ENCODE measurements at places on chromosomes 2 and 18. TPM values are rescaled to one million over a fixed set of nuclear protein-coding genes. Genes with fewer than 3 reads are reported as not detected.

GRCh38 chr2:96325884-96326255 lies 753 bp downstream of the ITPRIPL1 start:
- peaks cover 16% of the 10 kb centered on the region for H3K4me1 ChIP-seq
- no peaks in the 10 kb centered on the region for H3K27me3 ChIP-seq
- H3K36me3 ChIP-seq = no peaks in the 10 kb centered on the region

DNA sequence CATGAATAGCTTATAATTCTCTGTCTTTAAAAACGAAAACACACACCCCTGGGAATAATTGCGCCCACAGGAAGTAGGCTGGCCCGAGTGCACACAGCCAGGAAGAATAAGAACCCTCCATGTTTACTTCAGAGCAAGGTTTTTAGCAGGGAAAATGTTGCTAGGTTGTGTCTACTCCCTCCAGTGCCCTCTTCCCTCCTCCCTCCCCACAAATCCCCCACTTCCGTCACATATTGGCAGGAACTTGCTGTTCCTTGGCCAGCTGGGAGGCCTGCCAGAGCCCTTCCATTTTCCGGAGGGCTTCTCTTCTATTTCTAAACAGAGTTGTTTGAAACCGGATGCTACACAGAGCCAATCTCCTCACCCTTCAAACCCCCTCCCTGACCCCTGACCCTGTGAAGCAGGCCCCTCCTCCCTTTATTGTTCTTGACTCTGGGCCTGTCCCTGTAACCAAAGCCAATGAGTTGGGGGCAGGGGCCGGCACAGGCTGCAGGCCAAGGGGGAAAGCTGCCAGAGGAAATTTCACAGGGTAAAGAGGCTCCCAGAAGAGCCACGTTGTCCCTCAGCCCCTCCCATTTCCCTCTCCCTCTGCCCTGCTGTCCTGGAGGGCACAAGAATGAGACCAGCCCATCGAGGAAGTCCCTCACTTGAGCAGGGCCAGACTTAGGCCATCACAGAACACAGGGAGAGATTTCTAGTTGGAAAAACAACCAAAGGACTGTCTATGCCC lies 49.8 kb upstream of the LGALSL start:
- peak overlapping the region; percentile 81 for H3K27ac ChIP-seq
- peaks cover 32% of the 10 kb centered on the region for H3K4me1 ChIP-seq
- no peaks in the 10 kb centered on the region for H3K36me3 ChIP-seq
- no peaks in the 10 kb centered on the region for H3K27me3 ChIP-seq

Gene CDH2
- 165 TPM for total RNA-seq

Gene OSBPL6
- 2.6 TPM for total RNA-seq

DNA sequence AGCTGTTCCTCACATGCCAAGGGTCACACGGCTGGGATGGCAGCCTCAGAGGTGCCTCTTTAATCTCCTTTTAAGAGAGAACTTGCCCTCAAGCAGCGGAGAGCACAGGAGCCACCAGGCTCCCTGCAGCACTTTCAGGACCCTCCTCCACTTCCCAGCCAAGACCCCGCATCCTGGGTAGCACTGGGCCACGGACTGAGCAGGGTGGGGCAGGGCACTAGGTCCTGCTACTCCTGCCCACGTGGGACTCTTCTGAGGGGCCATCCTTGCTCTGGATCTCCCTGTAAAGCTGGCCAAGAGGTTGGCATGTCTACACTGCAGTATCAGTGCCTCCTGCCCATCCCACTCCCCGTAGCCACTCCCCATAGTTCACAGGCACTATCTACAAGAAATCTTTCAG lies 175.3 kb upstream of the GLI2 start:
- no peaks in the 10 kb centered on the region for H3K4me1 ChIP-seq
- no peaks in the 10 kb centered on the region for H3K27me3 ChIP-seq
- H3K36me3 ChIP-seq = no peaks in the 10 kb centered on the region
- H3K4me3 ChIP-seq = no peak overlapping the region
- DNase-seq = no peak

DNA sequence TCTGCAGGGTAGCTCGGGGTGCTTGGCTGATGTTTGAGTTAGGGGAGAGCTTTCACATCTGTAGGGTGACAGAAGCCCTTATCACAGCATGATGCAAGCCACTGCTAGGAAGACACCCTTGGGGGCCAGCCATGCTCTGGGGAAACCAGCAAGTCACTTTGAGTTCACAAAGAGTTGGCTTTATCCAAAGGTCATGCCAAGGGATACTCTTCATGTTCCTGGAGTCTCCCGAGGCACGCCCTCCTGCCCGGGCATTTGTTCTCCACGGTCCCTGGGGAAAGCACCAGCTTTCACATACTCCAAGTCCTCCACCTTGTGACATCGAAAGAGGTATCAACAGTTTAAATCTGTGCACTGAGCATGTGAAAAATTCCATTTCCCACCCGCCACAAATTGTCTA lies 227.7 kb downstream of the VAPA start:
- H3K27ac ChIP-seq = no peak overlapping the region
- H3K4me1 ChIP-seq = peaks cover 6% of the 10 kb centered on the region
- no peaks in the 10 kb centered on the region for H3K27me3 ChIP-seq
- H3K36me3 ChIP-seq = no peaks in the 10 kb centered on the region
- DNase-seq = no peak

GRCh38 chr2:18891600-18892345 lies 302.4 kb upstream of the NT5C1B start:
- no peak overlapping the region for H3K27ac ChIP-seq
- no peak overlapping the region for H3K4me3 ChIP-seq
- no peaks in the 10 kb centered on the region for H3K36me3 ChIP-seq
- no peak for DNase-seq

DNA sequence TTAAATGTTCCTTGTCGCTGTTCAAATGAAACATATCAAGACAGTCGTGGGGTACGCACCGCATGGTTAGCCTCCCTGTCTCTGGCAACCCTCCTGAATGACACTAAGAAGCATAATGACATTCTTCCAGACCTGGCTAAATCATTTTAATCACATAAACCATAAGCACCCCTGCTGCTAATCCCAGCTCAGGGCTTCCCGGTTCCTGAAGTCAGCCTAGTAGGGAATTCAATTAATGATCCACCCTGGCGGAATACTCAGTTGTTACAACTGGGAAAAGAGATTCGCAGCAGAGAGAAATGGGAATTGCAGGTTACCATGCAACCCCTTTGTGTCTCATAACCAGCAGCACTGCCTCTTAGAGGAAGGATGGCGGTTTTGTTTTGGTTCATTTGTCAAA lies 200.8 kb upstream of the AGAP1 start:
- no peaks in the 10 kb centered on the region for H3K4me1 ChIP-seq
- no peak overlapping the region for H3K27ac ChIP-seq
- H3K4me3 ChIP-seq = no peak overlapping the region
- H3K36me3 ChIP-seq = no peaks in the 10 kb centered on the region
- H3K27me3 ChIP-seq = no peaks in the 10 kb centered on the region
- no peak for DNase-seq

Gene UGT1A10
- 0.68 TPM for total RNA-seq

GRCh38 chr2:197869041-197869440 lies 64.6 kb downstream of the PLCL1 start:
- no peaks in the 10 kb centered on the region for H3K4me1 ChIP-seq
- no peak overlapping the region for H3K4me3 ChIP-seq
- H3K36me3 ChIP-seq = no peaks in the 10 kb centered on the region
- no peaks in the 10 kb centered on the region for H3K27me3 ChIP-seq
- H3K27ac ChIP-seq = no peak overlapping the region

DNA sequence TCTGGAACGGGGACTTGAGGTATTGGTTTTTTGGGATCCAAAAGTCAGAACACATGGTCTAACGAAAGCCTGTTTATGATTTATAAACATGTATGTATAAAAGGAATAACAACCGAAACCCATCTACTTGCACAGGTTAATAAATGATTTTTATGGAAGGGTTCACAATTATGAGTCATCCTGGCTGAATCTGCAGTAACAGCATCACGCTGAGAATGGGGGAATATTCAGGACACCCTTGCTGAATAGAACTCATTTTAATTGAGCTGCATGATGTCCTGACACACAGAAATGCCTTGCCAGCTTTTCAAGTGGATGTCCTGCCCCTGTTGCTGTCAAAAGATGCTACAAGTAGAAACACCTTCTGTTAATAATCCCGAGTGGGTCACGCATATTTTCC lies 54.7 kb upstream of the TGFA start:
- no peaks in the 10 kb centered on the region for H3K36me3 ChIP-seq
- no peak overlapping the region for H3K4me3 ChIP-seq
- no peaks in the 10 kb centered on the region for H3K4me1 ChIP-seq
- no peaks in the 10 kb centered on the region for H3K27me3 ChIP-seq

DNA sequence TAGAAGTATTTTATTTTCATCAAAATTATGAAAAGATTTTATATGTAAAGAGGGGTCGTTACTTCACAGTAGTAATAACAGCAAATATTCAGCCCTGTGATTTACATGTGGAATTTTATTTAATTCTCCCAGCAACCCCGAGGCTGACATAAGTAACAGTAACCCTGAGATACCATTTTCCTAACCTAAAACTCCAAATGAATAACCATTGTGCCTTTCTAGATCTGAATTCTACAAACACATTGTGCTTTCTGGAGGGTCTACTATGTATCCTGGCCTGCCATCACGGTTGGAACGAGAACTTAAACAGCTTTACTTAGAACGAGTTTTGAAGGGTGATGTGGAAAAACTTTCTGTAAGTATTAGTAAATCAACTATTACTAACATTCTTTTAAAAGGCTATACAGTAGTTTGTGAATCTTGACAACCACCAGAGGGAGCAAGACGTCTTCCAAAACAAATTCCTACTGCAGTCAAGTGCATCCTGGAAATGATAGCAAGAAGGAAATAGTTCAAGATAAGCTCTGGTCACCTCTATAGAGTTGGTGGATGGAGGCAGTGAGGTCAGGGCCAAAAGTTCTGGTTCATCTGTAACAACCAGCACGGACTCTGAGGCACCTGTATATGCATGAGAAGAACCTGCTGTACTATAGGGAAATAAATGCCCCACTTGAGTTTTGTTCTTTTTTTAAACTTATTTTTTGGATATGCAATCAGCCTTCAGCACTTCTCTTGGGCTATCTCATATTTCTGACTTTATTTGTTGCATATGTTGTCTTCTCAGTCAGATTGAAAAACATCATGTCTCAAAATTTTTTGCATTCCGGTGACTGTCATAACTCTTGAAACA lies 37.4 kb downstream of the ACTR2 start:
- DNase-seq = no peak
- H3K27ac ChIP-seq = no peak overlapping the region
- H3K4me3 ChIP-seq = no peak overlapping the region
- no peaks in the 10 kb centered on the region for H3K27me3 ChIP-seq
- no peaks in the 10 kb centered on the region for H3K36me3 ChIP-seq

GRCh38 chr2:26694001-26694400 lies 1.5 kb downstream of the KCNK3 start:
- DNase-seq = no peak
- no peaks in the 10 kb centered on the region for H3K27me3 ChIP-seq
- H3K4me1 ChIP-seq = peaks cover 12% of the 10 kb centered on the region
- no peak overlapping the region for H3K4me3 ChIP-seq
- H3K36me3 ChIP-seq = no peaks in the 10 kb centered on the region
- H3K27ac ChIP-seq = no peak overlapping the region

DNA sequence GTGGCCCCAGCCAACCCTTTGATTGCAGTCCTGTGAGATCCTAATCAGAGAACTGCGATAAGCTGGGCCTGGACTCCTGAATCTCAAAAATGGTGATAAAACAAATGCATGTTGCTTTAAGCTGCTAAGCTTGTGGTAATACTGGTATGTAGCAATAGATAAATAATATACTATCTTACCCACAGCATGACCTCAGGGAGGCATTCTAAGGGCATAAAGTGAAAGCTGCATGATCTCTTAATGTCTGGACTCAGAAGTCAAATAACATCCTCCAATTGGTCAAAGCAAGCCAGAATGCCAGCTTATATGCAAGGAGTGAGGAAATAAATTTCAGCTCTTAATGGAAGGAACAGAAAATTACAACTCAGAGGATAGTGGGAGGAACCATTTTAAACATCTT lies 246.1 kb downstream of the FSIP2 start:
- no peak overlapping the region for H3K4me3 ChIP-seq
- DNase-seq = no peak
- H3K4me1 ChIP-seq = no peaks in the 10 kb centered on the region

Gene PLGLB1
- 11.2 TPM for total RNA-seq

Gene UPP2
- total RNA-seq = 0.16 TPM

- no peaks in the 10 kb centered on the region for H3K4me1 ChIP-seq
- no peaks in the 10 kb centered on the region for H3K36me3 ChIP-seq
- no peak overlapping the region for H3K27ac ChIP-seq
Observed at GRCh38 chr2:18610090-18610489, 20.7 kb upstream of the NT5C1B start.

- peaks cover 16% of the 10 kb centered on the region for H3K4me1 ChIP-seq
- peak; percentile 9 for DNase-seq
- no peaks in the 10 kb centered on the region for H3K36me3 ChIP-seq
Observed at GRCh38 chr2:232892843-232893242, 22.8 kb downstream of the SNORC start.

GRCh38 chr2:165471349-165471950 lies 2.0 kb downstream of the CSRNP3 start:
- no peaks in the 10 kb centered on the region for H3K4me1 ChIP-seq
- no peaks in the 10 kb centered on the region for H3K27me3 ChIP-seq
- H3K27ac ChIP-seq = no peak overlapping the region
- DNase-seq = no peak
- no peaks in the 10 kb centered on the region for H3K36me3 ChIP-seq

Gene TNS1
- 227 TPM for total RNA-seq

Gene AGXT
- 0.24 TPM for total RNA-seq

Gene B4GALT6
- 14.9 TPM for total RNA-seq

GRCh38 chr2:10246831-10247230 lies 55.9 kb upstream of the HPCAL1 start:
- no peak overlapping the region for H3K27ac ChIP-seq
- no peaks in the 10 kb centered on the region for H3K36me3 ChIP-seq
- H3K27me3 ChIP-seq = no peaks in the 10 kb centered on the region
- H3K4me3 ChIP-seq = no peak overlapping the region

DNA sequence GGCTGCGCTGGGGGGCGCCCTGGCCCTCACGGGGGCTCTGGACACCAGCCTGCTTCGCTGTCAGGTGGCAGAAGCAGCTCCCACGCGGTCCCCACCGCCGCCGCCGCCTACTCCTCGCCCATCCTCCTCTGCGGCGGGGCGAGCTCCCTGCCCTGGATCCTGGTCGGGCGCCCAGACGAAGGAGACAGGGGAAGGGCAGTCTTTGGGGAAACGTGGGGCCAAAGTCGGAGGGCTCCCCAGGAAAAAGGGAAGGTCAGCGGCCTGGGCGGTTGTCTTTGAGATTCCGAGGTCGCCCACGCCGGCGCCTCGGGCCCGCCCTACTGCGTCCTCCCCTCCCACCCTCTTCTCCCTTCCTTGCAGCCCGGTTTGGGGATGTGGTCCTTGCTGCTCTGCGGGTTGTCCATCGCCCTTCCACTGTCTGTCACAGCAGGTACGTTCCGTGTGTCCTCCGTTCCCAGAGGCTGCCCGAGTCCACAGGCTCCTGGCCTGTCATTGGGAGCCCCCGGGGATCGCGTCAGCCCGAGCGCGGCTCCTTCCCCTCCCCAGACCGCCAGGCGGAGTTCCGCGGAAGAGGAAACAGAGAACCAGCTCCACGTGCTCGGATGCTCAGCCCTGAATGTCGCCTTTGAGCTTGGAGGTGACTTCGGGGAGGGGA lies 800 bp downstream of the IL1RL2 start:
- H3K27ac ChIP-seq = no peak overlapping the region
- H3K4me3 ChIP-seq = peak overlapping the region; percentile 64
- no peaks in the 10 kb centered on the region for H3K4me1 ChIP-seq
- H3K36me3 ChIP-seq = no peaks in the 10 kb centered on the region

Data from testis (tissue), 5 donors.